ENCODE measurements at places on chromosomes 12 and 14. TPM values are rescaled to one million over a fixed set of nuclear protein-coding genes. Genes with fewer than 3 reads are reported as not detected.
A peak's percentile ranks its signal among the peaks of the same experiment; 100 is the strongest.

GRCh38 chr12:89393551-89394121 is 41.3 kb upstream of the DUSP6 start:
- DNase-seq = no peak

DNA sequence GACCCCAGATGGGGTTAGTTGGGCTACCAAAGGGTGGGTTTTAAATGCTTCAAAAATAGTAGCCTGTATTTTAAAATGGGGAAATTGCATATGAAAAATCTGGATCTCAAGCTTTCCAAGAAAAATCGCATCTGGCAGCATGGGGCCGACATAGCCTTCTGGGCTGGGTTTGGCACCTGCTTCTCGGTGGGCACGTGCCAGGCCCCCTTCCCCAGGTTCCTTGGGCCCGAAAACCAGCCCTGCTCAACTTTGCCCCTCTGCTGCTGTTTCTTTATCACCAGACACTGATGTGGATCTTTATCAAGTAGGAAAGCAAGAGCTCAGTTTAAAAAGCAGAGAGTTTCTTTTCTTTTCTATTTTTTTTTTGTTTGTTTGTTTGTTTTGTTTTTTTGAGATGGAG is 95.1 kb downstream of the DICER1 start:
- DNase-seq = no peak

The FAM222A gene
- 0.71 TPM for polyA plus RNA-seq

DNA sequence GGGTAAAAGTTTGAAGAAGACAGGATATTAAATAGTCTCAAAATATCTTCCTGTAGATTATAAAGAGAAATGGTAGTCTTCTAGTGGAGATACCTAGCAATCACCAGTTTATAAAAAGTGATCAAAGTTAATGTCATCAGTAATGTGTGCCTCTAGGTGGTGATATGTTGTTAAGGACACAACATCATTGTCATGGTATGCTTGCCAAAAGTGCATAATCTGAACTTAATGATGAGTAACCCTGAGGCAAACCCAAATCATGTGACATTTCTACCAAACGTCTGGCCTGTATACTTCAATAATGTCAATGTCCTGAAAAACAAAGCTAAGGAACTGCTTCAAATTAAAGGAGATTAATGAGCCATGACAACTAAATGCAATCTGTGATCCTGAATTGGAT is 214.7 kb downstream of the PHLDA1 start:
- DNase-seq = peak; percentile 76

DNA sequence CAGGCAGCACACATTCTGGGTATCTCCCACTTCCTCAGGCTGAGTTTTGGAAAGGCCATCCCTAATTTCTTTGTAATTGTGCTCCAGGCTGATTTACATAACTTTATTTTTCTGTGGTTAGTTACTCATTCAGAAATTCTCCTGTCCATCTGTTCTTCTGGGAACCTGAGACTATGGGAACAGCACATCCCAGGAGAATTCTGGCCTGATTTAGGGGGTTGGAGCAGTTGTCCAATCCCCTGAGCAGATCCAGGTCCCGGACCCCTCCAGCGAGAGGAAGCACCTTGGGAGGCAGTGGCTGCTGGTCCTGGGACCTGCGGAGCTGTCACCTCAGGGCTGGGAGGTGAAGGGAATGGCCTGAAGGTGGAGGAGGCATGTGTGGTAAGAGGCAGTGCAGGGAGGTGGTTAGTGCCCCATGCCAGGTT is 40.4 kb downstream of the TSPAN9 start:
- DNase-seq = peak; percentile 89

GRCh38 chr14:75645056-75645455 is 15.6 kb downstream of the ERG28 start:
- DNase-seq = no peak

DNA sequence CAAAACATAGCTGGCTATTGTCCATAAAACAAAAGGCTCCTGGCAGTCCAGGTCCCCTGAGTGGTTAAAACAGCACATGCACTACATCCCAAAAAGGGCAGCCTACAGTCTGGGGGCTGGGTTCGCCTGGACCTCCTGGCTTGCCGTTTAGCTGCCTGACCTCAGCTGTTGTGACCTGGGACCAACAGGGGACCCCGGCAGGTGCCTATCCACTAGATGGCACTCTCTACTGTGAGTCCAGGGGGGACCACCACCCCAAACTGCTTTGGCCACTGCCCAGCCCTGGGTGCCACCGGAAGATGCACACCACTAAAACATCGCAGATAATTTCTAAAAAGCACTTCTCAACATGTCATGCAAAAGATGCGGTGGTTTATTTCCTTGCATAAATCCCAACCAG is 2.9 kb upstream of the RTL1 start:
- DNase-seq = no peak

DNA sequence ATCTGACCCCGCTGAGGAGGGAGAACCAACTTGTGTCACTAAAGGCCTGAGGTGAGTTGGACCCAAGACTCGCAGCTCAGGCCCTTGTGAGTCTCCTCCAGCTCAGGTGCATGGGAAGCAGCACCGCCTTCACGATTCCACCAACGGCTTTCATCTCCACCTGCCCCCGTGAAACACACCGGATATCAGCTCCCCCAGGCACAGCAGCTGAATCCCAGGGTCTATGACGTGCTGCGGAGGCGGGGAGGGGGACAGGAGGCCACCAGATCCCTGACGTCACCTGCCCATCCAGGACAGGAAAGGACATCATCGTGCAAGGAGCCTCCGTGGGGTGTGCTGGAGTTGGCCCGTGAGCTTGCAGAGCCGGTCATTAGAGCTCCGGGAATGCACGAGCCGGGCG is 18.5 kb upstream of the SFSWAP start:
- DNase-seq = no peak

- DNase-seq = no peak
Observed at GRCh38 chr12:121189131-121189530, 20.8 kb upstream of the P2RX4 start.

DNA sequence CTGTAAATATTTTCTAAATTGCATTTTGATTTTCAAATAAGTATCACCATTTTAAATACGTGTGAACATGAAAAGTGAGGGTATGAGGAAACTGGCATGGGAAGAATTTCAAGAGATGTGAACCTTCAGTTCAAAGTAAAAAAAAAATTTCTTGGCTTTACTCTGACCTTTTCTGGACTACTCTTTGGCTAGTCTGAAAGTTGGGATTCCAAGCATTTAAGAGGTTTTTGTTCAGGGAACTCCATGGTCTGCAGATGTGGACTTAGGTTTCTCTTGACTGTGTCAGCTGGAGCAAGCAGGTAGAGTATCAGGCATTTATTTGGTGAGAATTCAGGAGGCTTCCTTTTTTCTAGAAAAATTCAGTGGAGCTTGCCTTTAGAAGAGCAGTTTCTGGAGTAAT is 311.6 kb downstream of the LRIG3 start:
- DNase-seq = no peak

GRCh38 chr12:51887476-51888315 is at the start of gene ANKRD33:
TSS of gene ANKRD33 (plus strand) at chr12:51888103. CDS start at chr12:51888187, 84 bp downstream.
- DNase-seq = no peak

The TESPA1 gene
- polyA plus RNA-seq = not detected

DNA sequence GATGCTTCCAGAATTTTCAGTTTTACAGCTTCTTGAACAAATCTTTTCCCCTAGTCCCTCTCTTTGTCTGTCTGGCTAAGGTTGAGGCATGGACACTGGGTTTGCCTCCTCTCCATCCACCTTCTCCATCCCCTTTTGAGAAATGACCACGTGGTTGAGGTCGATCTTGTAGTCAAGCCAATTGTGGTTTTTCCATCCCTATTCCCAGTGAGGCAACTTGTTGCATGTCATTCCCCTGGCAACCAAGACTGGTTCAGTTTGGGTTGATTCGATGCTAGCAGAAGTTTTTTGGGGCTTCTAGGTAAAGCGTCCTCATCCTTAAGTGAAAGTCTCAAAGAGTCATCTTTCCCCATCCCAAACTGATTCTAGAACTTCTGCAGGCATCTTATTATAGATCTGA is 300.8 kb downstream of the APAF1 start:
- DNase-seq = no peak

The TAS2R43 gene
- not detected for polyA plus RNA-seq

- DNase-seq = no peak
Observed at GRCh38 chr14:23430723-23431085, 4.8 kb downstream of the MYH7 start.

The TMEM52B gene
- polyA plus RNA-seq = not detected

DNA sequence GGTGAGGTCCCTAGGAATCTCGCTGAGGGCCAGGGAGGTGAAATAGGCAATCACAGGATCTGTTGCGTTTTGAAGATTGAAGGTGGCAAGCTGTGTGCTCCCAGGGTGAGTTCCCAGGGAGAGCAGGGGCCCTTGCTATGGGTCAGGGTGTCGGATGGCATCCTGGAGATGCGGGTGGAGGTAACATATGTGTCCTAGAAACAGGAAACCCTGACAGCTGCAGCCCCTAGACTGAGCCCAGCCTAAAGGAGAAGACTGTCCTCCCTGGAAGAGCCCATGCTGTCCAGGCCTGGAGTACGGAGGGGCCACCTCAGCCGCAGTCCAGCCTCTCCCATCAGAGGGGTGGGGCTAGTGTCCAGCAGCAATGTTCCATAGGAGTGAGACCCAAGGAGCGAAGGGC is 194.2 kb downstream of the NTF3 start:
- no peak for DNase-seq

The TAS2R20 gene
- polyA plus RNA-seq = 0.10 TPM

DNA sequence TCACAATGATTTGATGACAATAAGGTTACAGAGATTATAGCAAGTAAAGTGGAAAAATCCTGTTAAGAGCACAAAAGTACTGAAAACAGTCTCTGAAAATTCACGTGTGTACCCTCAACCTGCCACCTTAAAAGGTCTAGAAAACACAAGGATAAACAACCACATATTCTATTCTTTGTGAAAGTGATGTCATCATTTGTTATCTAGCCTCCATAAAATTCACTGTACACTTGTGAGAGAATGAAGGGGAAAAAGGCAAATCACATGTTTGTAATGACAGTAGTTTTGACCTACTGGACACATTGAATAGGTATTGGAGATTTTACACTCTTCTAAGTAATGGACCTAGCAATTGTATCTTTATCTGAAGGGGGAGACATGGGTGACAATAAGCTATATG is 4.0 kb downstream of the PTGDR start:
- DNase-seq = no peak

The NR4A1 gene
- 0.44 TPM for polyA plus RNA-seq

DNA sequence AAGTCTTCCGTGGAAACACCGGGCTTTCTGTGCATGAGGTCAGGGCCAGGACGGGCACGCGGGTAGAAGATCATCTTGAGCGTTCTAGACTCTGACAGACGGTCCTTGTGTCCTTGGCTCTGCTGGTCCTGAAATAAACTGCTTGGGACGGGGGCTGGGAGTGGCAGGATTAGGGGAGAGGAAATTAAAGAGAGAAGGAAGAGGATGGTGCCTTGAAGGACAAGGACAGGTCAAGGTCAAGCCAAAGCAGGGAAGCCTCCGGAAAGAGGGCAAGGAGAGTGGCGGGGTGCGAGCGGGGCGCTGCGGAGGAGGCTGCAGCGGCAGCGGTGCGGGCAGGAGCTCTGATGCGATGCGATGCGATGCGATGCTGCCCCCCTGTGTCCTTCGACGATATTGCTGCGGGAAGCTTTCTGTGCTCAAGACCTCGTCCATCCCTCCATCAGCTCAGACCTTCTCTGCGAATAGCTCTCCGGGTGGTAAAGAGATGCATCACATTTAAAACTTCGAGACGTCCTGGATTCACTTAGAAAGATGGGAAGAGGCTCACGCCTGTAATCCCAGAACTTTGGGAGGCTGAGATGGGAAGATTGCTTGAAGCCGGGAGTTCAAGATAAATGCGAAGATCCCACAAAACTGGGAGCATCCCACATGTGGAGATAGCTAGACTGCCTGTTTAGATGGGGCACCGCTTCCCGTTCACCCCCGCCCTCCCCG is 110.1 kb upstream of the TMEM132D start:
- DNase-seq = peak; percentile 11

The ZNF740 gene
- 5.9 TPM for polyA plus RNA-seq

The HELB gene
- polyA plus RNA-seq = 0.79 TPM

GRCh38 chr14:32809255-32809654 is 129.4 kb upstream of the NPAS3 start:
- no peak for DNase-seq

The DPF3 gene
- polyA plus RNA-seq = 0.57 TPM

DNA sequence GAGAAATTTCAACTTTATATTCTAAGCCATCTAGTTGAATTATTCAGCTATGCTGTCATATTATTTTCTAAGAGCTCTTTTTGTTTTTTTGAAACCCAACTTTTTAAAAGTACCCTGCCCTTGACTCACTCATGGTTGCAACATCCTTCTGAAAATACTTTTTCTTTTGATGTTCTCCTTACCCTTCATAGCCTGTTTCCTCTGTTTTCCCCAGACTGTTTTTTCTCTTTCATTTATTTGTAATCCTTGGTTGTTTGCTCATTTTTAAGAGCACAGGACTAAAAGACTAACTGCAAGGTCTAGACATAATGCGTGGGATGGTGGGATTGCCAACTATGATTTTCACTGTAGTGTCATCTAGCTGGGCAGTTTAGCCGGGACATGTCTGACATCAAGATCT is 21.2 kb upstream of the CDKL1 start:
- no peak for DNase-seq

The WDHD1 gene
- 10.6 TPM for polyA plus RNA-seq

The CCNB1IP1 gene
- 37.7 TPM for polyA plus RNA-seq

The FAM90A1 gene
- not detected for polyA plus RNA-seq

The DDX24 gene
- polyA plus RNA-seq = 163 TPM

The GALNT9 gene
- polyA plus RNA-seq = not detected

The GTF2A1 gene
- 16.2 TPM for polyA plus RNA-seq
